ENCODE measurements at places on chromosomes 16 and 17. TPM values are rescaled to one million over a fixed set of nuclear protein-coding genes. Genes with fewer than 3 reads are reported as not detected.

ADORA2B gene
- 13.6 TPM for total RNA-seq

NACA2 gene
- total RNA-seq = not detected

BCAR1 gene
- 52.8 TPM for total RNA-seq

SLC16A13 gene
- 1.00 TPM for total RNA-seq

IGF2BP1 gene
- total RNA-seq = 0.44 TPM

DHX40 gene
- 67.7 TPM for total RNA-seq

DNAAF8 gene
- 0.44 TPM for total RNA-seq

NPIPB8 gene
- total RNA-seq = under 0.01 TPM

WIPF2 gene
- 6.4 TPM for total RNA-seq

PRSS27 gene
- 0.75 TPM for total RNA-seq

OR1A1 gene
- not detected for total RNA-seq

SCNN1B gene
- not detected for total RNA-seq

ABCC11 gene
- 0.11 TPM for total RNA-seq

RHBDL1 gene
- 5.9 TPM for total RNA-seq

CDRT15L2 gene
- not detected for total RNA-seq

KRT36 gene
- 0.12 TPM for total RNA-seq

GRB7 gene
- total RNA-seq = 0.37 TPM

CTF1 gene
- total RNA-seq = 3.0 TPM

SMIM36 gene
- not detected for total RNA-seq

KRT13 gene
- 0.55 TPM for total RNA-seq

TP53TG3 gene
- total RNA-seq = not detected
